ENCODE measurements at places on chromosomes 6 and 20. TPM values are rescaled to one million over a fixed set of nuclear protein-coding genes. Genes with fewer than 3 reads are reported as not detected.

DNA sequence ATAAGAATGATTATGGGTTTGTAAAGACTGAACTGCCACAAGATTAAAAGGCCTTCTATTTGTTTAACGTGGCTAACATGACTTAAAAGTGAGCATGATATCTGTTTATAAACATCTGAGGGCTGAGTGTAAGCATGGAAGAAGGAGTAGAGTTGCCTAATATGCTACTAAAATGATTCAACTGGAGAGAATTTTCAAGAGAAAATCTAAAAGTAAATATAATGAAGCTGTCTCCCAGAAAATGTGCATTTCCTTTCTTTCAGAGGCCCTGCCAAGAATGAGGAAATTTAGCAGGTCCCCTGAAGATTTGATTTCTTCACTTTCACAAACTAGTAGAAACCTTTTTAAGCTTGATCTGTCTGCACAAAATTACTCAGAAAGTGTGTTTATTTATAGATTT is 4.2 kb upstream of the EYA4 start:
- H3K27ac ChIP-seq = no peak overlapping the region
- no peak overlapping the region for H3K4me3 ChIP-seq
- H3K4me1 ChIP-seq = peaks cover 16% of the 10 kb centered on the region
- H3K27me3 ChIP-seq = peaks cover 4% of the 10 kb centered on the region
- no peaks in the 10 kb centered on the region for H3K36me3 ChIP-seq

DNA sequence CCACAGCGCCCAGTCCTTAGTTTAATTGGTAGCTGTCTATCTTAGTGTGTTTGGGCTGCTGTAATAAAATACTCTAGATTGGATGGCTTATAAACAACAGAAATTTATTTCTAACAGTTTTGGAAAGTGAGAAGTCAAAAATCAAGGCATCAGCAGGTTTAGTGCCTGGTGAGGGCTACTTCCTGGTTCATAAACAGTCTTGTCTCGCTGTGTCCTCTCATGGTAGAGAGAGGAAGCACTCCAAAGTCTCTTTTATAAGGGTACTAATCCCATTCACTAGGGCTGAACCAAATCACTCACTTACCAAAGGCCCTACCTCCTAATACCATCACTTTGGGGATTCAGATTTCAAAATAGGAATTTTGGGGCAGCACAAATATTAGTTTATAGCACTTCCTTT is 336.9 kb upstream of the RSPO3 start:
- H3K4me3 ChIP-seq = no peak overlapping the region
- H3K4me1 ChIP-seq = no peaks in the 10 kb centered on the region
- H3K27ac ChIP-seq = no peak overlapping the region
- H3K36me3 ChIP-seq = no peaks in the 10 kb centered on the region
- DNase-seq = no peak
- no peaks in the 10 kb centered on the region for H3K27me3 ChIP-seq

- no peaks in the 10 kb centered on the region for H3K36me3 ChIP-seq
- H3K4me1 ChIP-seq = no peaks in the 10 kb centered on the region
- DNase-seq = no peak
- no peak overlapping the region for H3K4me3 ChIP-seq
- H3K27ac ChIP-seq = no peak overlapping the region
Observed at GRCh38 chr6:88296694-88297093, 130.5 kb upstream of the CNR1 start.

DNA sequence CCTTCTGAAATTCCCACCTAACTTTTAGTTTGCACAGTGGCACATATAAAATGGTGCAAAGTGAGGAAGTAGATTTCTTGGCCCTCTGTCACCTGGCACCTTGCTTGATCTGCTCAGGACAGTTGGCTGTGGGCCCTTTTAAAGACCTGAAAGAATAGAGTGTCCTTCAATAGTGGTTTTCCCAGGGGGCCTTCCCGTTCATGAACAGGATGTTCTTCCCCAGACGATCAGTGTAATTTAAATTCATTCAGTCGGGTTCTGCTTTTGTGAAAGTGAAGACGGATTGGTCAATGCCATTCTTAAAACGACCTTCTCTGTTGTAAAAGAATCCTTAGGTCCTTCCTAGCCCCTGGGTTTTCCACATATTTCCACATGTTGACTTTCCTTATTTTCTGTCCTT is 178.5 kb downstream of the SASH1 start:
- H3K36me3 ChIP-seq = peaks cover 43% of the 10 kb centered on the region
- DNase-seq = no peak
- H3K27ac ChIP-seq = peak overlapping the region; percentile 61
- no peak overlapping the region for H3K4me3 ChIP-seq
- no peaks in the 10 kb centered on the region for H3K27me3 ChIP-seq

GRCh38 chr6:12509060-12509459 is 207.5 kb upstream of the PHACTR1 start:
- H3K36me3 ChIP-seq = no peaks in the 10 kb centered on the region
- no peak overlapping the region for H3K27ac ChIP-seq
- no peaks in the 10 kb centered on the region for H3K27me3 ChIP-seq
- no peak for DNase-seq
- no peaks in the 10 kb centered on the region for H3K4me1 ChIP-seq
- H3K4me3 ChIP-seq = no peak overlapping the region

DNA sequence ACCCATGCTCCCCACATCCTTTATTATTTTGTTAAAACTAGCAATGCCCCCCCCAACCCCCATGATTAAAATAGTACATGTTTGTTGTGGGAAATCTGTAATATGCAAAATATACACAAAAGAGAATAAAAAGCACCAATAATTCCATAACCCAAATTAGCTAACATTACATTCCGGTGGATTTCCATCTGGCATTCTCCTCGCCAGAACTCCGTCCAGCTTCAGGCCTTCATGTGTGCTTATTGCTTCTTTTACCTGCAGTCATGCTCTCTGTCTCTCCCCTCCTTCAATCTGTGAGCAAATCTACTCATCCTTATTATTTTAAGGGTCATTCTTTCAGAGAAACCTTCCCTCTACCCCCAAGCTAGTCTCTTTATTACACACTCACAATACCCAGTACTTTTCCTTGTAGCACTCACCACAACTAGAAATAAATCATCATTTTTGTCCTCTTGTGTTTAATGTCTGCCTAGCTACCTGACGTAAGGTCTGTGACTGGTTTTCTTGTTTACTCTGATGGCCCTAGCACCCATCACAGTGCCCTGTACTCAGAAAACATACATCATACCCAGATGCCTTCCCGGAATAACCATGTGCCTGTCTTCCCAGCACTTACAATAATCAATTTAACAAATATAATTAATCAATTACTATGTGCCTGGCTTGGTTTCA is 25.6 kb upstream of the IER3 start:
- H3K27me3 ChIP-seq = no peaks in the 10 kb centered on the region
- H3K4me1 ChIP-seq = peaks cover 16% of the 10 kb centered on the region
- no peaks in the 10 kb centered on the region for H3K36me3 ChIP-seq
- DNase-seq = no peak
- H3K27ac ChIP-seq = peak overlapping the region; percentile 80
- no peak overlapping the region for H3K4me3 ChIP-seq

DNA sequence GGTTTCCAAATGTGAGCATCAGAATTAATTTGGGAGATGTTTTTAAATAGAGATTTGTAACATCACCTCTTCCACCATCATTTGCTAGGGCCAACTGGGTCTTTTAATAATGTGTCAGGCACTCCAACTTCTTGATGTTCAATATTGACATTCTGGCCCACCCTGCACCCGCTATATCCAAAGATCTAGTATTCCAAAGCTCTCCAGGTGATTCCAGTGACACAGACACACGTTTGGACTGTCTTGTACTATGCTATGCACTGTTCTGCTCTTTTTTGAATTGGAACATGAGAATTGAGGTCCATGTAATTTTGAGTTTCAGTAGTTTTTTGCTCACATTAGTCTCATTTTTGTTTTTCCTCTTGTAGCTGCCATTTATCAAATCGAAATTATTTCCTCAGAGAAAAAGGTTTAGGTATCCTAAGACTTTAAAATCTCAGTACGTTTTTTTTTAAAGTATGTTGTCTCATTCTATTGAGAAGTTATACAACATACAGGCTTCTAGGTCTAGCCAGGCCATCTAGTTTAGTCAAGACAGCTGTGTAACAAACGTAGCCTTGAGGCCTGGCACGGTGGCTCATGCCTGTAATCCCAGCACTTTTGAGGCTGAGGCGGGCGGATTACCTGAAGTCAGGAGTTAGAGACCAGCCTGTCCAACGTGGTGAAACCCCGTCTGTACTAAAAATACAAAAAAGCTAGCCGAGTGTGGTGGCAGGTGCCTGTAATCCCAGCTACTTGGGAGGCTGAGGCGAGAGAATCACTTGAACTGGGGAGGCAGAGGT is 3.1 kb downstream of the BICRAL start:
- no peaks in the 10 kb centered on the region for H3K27me3 ChIP-seq
- no peak for DNase-seq
- H3K36me3 ChIP-seq = no peaks in the 10 kb centered on the region
- peak overlapping the region; percentile 50 for H3K4me3 ChIP-seq

DNA sequence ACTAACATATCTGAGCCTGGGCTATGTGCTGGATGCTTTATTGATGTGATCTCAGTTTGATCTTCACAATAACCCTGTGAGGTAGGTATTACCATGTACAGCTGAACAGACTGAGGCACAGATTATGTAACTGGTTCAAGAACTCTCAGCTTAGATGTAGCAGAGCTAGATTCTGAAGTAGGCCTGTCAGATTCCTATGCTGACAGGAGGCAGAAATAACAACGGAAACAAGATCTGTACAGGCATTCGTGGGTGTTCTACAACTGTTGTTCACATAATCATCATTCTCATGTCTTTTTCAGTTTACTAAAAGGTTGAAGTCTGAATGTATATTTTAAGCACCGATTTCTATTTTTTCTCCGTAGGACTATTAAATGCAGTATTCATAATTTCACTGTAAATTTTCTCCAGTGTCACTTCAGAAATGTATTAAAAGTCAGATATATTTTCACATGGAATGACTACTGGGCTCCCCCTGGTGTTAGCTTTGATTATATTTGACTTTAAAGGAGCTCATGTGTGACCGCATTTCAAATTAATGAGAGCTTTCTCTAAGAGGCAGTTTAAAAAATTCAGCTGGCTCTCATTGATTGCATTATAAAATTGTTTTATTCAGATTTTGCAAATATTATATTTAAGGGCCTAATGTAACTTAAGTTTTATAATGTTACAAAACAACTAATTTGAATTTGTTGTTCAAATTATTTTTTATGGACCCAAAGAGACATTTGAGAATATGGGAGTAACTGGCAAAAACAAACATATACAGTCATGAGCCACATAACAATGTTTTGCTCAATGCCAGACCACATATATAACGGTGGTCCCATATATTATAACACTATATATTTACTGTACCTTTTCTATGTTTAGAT is 36.4 kb upstream of the SLC17A4 start:
- no peak overlapping the region for H3K27ac ChIP-seq
- H3K27me3 ChIP-seq = no peaks in the 10 kb centered on the region
- H3K4me3 ChIP-seq = no peak overlapping the region

Gene CGA
- total RNA-seq = not detected

Gene COL11A2
- total RNA-seq = not detected

Gene NINL
- 3.1 TPM for total RNA-seq

Data from stomach (tissue), 19 donors.